Activated CD4-positive, alpha-beta T cell treated with anti-CD3 and anti-CD28 coated beads for 24 hours (primary cell): ENCODE measurements at places on chromosomes 11 and 22.

DNA sequence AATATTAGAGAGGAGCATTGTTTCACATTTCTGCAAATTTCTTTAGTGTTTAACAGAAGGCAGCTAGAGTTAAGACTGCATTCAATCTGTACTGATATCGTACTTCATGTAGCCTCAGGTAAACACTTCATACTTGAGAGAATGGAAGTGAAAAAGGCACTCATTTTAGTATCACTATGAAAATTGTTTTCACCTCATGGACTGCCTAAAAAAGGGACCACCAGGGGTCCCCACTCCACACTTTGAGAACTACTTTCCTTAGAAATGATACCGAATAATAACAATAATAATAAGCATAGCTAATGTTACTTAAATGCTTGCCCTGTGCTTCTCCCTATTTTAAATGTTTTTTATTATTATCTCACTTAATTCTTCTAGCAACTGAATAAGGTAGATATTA is 95.1 kb downstream of the BLID start:
- no peak for DNase-seq

GRCh38 chr11:6594142-6594768 is 9.2 kb downstream of the RRP8 start:
- DNase-seq, result no peak

- no peak for DNase-seq
Measured at GRCh38 chr11:64619811-64620380, 28.9 kb downstream of the SLC22A12 start.

GRCh38 chr11:113261709-113262475 is 52.5 kb upstream of the TTC12 start:
- no peak for DNase-seq

DNA sequence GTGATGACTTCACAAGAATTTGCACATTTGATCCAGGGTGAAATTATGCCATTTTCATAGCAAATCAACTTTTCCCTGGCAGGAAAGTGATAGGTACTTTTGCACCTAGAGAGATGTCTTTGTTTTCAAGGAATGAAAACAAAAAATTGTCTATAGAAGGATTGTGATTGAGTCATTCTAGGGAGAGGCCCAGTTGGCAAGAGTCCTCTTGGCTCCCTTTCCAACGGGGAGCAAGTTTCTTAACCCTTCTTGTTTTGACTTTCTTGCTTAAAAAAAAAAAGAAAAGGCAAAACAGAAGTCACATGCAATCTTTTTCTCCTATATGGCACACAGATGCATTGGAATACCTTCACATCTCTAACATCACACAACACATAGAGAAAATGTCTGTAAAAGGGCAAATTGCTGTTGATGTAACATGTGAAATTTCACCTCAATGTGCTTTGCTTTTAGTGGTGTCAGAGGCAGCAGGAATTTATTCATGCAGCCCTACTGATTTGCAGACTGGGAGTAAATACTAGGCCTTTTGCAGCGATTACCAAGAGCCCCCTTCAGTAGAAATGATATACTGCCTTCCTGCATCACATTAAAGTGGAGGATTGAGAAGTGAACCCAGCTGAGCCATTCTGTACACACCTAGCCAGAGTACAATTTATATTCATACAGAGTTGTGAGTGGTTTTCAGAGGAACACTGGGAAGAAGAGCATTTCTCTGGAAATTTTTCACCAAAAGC is 290.7 kb upstream of the MPPED2 start:
- DNase-seq, result no peak

DNA sequence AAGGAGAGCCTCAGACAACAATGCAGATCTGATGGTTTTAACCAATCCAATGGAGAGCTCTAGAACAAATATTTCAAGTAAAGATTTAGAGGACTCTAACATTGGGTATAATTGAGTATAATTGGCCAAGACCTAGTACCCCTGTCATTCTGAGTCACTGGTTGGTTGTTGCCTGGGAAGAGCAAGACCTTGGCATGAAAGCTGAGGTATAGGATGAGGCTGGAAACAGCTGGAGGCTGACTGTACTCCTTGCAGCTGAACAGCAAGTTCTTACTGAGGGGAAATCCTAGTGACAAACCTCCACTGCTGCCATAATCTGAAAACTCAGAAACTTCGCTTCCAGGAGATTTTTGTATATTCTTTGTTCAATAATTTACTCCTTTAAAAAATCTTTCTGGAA is 54.3 kb upstream of the MUC15 start:
- DNase-seq, result no peak

DNA sequence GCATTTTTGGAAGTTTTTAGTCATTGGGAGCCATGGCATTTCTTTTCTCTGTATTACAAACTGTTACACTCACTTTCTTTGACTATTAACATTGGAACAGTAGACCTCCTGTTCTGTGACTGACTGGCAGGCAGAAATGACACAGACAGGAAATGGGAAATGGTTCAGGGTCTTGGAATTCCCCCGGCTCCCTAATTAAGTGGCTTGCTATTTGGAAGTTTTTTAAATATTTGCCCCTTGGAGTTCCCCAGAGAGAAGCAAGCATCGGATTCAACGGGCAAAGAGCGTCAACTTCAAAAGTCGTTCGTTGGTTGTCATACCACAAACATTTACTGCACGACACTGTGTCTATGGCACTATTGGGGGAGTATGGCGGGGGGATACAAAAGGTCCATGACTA is 1.1 kb upstream of the BIRC2 start:
- DNase-seq, result no peak

DNA sequence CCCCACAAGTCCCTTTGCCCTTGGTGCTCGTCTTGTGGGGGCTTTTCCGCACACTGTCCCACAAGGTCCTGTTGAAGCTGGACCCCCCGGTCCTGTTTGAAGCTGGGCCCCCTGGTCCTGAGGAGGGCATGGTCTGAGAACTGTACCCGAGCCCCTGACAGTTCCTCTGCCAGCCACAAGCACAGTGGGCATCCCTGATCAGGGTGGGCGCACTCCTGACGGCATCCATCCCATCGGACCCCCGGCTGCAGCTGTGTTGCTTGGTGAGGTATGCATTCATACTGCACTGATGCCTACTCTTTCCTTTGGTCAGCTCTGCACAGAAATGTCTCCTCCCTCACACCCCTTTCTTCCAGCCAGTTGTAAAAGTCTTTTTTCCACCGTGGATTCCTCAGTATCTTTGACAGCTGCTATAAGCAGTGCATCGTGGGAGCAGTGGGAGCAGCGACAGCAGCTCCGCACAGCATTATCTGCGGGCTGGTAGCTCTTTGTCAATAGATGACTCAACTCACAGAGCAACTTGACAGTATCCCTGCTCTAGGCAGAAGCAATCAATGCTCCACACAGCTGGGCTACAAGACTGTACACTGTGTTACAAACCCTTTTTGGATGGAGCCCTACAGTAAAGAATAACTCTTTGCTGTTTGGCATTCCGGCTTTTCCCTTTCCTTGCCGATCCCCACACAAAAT is 1030.8 kb upstream of the CCDC90B start:
- DNase-seq, result no peak

DNA sequence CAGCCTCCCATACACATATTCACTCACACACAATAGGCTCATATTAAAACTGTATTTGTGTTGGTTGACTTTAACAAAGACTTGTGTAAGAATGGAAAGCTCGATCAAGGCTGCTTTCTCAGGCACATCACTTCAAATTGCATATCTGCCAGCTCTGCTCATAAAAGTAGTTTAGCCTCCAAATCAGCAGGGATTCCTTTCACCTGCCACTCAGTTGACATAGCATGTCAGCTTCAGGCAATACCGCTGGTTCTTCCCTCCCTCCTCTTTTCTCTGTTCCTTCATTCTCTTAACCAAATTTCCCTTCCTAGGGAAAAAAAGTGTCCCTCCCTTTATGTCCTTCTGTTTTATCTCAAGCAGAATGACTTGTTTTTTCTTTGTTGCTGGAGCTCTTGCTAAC is 450.4 kb upstream of the LARGE1 start:
- DNase-seq, result no peak
